ENCODE measurements at places on chromosomes 1 and 21. TPM values are rescaled to one million over a fixed set of nuclear protein-coding genes. Genes with fewer than 3 reads are reported as not detected.

The MR1 gene
- 17.6 TPM for total RNA-seq

The TENT5C gene
- 2.5 TPM for total RNA-seq

The ZNF678 gene
- total RNA-seq: 7.5 TPM

The OSCP1 gene
- total RNA-seq: 7.7 TPM

The FAM72A gene
- 3.0 TPM for total RNA-seq

The CYP4A11 gene
- total RNA-seq: not detected

The CHI3L1 gene
- 400 TPM for total RNA-seq

The GPR52 gene
- 0.89 TPM for total RNA-seq

The IGSF5 gene
- total RNA-seq: 0.25 TPM

The PGLYRP4 gene
- not detected for total RNA-seq

The TMEM63A gene
- 20.5 TPM for total RNA-seq

The TBX19 gene
- total RNA-seq: 0.33 TPM

The SLC35F3 gene
- 0.12 TPM for total RNA-seq

The GJC2 gene
- 9.7 TPM for total RNA-seq

The PTGFR gene
- total RNA-seq: 17.7 TPM

The PLA2G2A gene
- not detected for total RNA-seq

The LIN9 gene
- 4.1 TPM for total RNA-seq

The SPRR2A gene
- total RNA-seq: not detected

The CELA3B gene
- not detected for total RNA-seq

The WDR3 gene
- 28.6 TPM for total RNA-seq

The KLHDC9 gene
- total RNA-seq: 1.3 TPM

The UBASH3A gene
- not detected for total RNA-seq

The C1orf21 gene
- 37.1 TPM for total RNA-seq

The KRTAP19-1 gene
- not detected for total RNA-seq

The PLCH2 gene
- 0.11 TPM for total RNA-seq

The KCNA2 gene
- total RNA-seq: not detected

The RTCA gene
- total RNA-seq: 54.5 TPM

The COL16A1 gene
- total RNA-seq: 50.2 TPM

The FAM177B gene
- not detected for total RNA-seq

The SAMD13 gene
- 0.25 TPM for total RNA-seq

The CEP350 gene
- 78.2 TPM for total RNA-seq

The LCE1F gene
- not detected for total RNA-seq

The ZNF648 gene
- total RNA-seq: not detected

The NBPF6 gene
- not detected for total RNA-seq

The RIMS3 gene
- total RNA-seq: 0.44 TPM

The NPR1 gene
- total RNA-seq: 4.1 TPM

The ACTL8 gene
- 0.12 TPM for total RNA-seq

The CHIA gene
- not detected for total RNA-seq

The HOOK1 gene
- under 0.01 TPM for total RNA-seq

The RHCE gene
- total RNA-seq: 0.75 TPM

The LCE3E gene
- not detected for total RNA-seq

The RORC gene
- not detected for total RNA-seq

The REG4 gene
- total RNA-seq: not detected

The SEC16B gene
- total RNA-seq: 3.4 TPM

The DDOST gene
- total RNA-seq: 375 TPM

The AMY1C gene
- not detected for total RNA-seq

The C1orf167 gene
- total RNA-seq: not detected

The KIF14 gene
- total RNA-seq: 8.5 TPM

The CFHR2 gene
- not detected for total RNA-seq

The GUCA2B gene
- not detected for total RNA-seq

The NOL9 gene
- 24.6 TPM for total RNA-seq

The LORICRIN gene
- not detected for total RNA-seq
